Activated CD4-positive, alpha-beta T cell treated with anti-CD3 and anti-CD28 coated beads, Interleukin-2, Interleukin-4, amounts not matched to agents 100 ng/mL and 50 ng/mL, durations not matched to agents 16 hours and 8 hours (primary cell): ENCODE measurements at places on chromosomes 5 and 9.
A peak's percentile ranks its signal among the peaks of the same experiment; 100 is the strongest.

- no peak for DNase-seq
Measured at GRCh38 chr5:11139217-11139865, 378.3 kb upstream of the DAP start.

- DNase-seq = no peak
Measured at GRCh38 chr5:82421119-82421518, 143.0 kb upstream of the RPS23 start.

GRCh38 chr9:138058181-138058580 is 180.6 kb downstream of the CACNA1B start:
- DNase-seq = no peak

DNA sequence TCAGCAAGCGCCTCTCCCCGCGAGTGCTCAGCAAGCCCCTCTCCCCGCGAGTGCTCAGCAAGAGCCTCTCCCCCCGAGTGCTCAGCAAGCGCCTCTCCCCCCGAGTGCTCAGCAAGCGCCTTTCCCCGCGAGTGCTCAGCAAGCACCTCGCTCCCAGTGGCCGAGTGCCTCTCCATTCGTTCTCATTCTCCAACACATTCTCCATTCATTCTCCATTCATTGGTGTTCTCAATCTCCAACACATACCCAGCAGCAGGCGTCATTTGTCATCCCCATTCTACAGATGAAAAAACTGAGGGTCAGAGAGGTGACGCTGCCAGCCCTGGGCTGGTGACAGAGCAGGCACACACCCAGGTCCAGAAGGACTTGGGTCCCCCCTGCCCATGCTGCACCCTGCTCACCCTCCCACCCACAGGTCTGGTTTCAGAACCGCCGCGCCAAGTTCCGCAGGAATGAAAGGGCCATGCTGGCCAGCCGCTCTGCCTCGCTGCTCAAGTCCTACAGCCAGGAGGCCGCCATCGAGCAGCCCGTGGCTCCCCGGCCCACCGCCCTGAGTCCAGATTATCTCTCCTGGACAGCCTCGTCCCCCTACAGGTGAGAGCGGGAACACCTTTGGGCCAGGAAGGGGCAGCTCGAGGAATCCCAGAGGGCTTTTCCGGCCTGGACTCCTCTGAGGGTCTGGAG is 32.5 kb downstream of the PTGES start:
- DNase-seq = no peak

DNA sequence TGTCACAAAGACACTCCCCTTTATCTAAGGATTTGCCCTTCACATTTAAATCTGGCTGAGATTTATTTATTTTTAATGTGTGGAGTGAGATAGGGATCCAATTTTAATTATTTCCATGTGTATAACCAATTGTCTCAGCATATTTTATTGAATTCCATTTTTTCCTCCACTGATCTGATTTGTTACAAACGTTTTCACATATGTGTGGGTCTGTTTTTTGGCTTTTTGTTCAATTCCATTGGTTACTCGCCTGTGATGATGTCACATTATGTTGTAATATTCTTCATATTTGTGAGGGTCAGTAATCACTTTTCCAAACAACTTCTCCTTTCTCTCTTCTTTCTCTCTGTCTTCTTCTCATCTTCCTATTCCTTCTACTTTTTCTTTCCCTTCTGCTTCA is 278.3 kb upstream of the RFX3 start:
- DNase-seq = no peak

DNA sequence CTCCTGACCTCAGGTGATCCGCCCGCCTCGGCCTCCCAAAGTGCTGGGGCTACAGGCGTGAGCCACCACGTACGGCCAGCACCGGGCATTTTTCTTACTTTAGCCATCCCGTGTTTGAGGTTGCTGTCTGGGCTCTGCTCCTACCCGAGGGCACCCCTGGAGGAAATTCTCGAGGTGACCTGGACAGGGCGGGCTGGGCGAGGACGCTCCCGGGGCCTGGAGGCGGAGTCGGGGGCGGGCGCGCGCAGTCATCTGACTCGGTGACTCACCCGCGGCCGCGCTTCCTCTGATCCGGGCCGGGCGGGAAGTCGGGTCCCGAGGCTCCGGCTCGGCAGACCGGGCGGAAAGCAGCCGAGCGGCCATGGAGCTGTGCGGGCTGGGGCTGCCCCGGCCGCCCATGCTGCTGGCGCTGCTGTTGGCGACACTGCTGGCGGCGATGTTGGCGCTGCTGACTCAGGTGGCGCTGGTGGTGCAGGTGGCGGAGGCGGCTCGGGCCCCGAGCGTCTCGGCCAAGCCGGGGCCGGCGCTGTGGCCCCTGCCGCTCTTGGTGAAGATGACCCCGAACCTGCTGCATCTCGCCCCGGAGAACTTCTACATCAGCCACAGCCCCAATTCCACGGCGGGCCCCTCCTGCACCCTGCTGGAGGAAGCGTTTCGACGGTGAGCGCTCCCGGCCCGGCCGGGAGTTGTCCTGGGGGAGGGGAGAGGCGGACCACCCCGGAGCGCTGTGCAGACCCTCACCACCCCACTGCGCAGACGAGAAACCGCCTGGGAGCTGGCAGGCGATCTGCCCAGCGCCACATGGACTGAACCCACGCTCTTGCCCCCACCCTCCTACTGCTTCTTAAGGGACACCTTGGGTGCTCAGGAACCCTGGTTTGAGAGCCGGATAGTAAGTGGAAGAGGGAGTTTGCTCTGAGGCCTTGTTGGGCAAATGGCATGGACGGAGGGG is at the start of gene HEXB:
HEXB (plus strand) TSS at position 334 of the 952 bp plus-strand sequence; CDS start at position 362, 28 bp downstream.
- DNase-seq = peak; percentile 87

- no peak for DNase-seq
Measured at GRCh38 chr5:83368835-83369234, 102.7 kb upstream of the VCAN start.

DNA sequence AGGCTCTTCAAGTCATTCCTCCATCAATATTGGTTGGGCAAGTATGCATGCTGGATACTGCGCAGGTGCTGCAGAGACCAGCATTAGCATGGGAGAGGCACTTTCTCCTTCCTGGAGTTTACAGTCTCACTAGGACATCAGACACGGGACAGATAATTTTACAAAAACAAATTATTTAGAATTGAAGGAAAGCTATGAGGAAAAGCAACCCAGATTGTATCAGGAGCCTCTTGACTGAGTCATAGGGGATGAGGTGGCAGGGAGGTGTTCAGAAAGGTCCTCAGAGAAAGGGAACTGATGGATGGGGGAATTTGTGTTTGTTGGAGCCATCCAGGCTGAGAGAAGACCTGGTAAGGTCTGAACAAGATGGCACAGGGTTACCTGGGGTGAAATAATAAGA is 24.5 kb upstream of the RAB14 start:
- no peak for DNase-seq

- no peak for DNase-seq
Measured at GRCh38 chr5:107771926-107772325, 101.2 kb upstream of the EFNA5 start.

GRCh38 chr5:149618581-149619248 is 37.4 kb downstream of the ARHGEF37 start:
- DNase-seq = peak; percentile 40

GRCh38 chr5:111703662-111704061 is 53.3 kb downstream of the NREP start:
- DNase-seq = no peak

DNA sequence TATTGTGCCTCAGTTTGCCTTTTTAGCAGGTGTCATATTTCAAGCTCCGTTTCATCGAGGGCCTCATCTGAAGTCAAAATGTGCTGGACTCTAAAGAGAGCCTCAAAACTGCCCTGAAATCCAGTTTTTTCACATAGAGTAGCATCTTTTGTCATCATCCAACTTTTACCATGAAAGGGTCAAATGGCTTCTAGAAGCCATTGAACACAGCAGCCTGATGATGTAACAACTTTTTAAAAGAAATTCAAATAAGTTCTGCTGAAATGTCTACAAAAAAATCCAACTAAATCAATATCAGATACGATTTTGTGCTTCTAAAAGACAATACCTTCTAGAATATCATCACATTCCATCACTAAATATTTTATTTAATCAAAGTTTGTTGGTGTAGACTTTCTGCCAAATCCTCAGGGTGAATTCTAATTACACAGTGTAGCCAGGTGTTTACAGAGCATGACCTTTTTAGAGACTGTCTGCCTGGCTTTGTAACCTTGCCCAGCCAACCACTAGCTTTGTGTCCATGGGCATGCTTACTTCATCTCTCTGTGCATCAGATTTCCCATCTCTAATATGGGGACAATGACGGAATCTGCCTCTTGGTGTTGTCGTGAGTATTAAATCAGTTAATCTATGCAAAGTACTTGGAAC is 505.0 kb downstream of the EBF1 start:
- no peak for DNase-seq

GRCh38 chr9:437066-437465 is 222.4 kb downstream of the DOCK8 start:
- DNase-seq = no peak

GRCh38 chr5:152514827-152515397 is 109.8 kb upstream of the NMUR2 start:
- peak; percentile 7 for DNase-seq

- DNase-seq = no peak
Measured at GRCh38 chr5:121630402-121630801, 221.3 kb upstream of the FTMT start.

DNA sequence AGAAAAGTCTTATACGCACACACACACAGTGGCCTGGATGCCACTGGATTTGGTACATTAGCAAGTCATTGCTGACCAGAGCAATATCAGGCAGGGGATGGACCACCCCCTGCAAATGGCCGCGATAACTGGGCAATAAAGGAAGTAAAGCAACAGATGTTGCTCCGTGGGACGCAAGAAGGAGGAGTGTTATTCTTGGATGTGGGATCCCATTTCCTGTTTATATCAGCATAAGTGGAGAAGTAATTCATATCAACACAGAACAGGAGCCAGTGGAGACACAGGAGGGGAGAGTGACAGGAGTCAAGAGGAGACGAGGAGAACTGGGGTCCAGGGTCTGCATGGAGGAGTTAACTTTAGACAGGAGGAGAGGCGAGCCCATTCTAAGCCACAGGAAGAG is 18.4 kb downstream of the RUFY1 start:
- no peak for DNase-seq

- no peak for DNase-seq
Measured at GRCh38 chr9:86046071-86046636, 53.2 kb downstream of the GOLM1 start.

DNA sequence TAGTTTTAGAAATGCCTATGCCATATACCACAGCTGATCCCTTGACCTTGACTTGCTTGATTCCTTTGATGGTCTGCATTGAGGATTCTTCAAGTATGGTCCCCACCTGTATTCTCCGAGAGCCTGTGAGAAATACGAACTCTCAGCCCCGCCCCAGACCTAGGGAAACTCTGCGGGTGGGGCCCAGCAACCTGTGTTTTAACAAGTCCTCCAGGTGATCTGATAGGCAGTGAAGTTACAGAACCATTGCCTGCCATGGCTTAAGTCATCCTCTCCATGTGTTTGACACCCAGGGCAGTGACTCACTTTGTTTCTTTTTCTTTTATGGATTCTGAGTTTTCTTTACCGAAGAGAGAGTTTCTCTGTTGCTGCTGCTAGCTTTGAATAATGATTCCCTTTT is 18.5 kb downstream of the FRMPD1 start:
- DNase-seq = no peak

- DNase-seq = no peak
Measured at GRCh38 chr9:81566074-81566698, 123.2 kb downstream of the TLE1 start.

- DNase-seq = no peak
Measured at GRCh38 chr9:68678430-68678829, 26.6 kb upstream of the PIP5K1B start.

- no peak for DNase-seq
Measured at GRCh38 chr9:98083566-98084183, 27.1 kb downstream of the NANS start.

GRCh38 chr9:124688238-124688904 is 82.7 kb downstream of the NR6A1 start:
- DNase-seq = no peak
